RWPE2 (cell line): ENCODE measurements at places on chromosomes 1 and 21.

DNA sequence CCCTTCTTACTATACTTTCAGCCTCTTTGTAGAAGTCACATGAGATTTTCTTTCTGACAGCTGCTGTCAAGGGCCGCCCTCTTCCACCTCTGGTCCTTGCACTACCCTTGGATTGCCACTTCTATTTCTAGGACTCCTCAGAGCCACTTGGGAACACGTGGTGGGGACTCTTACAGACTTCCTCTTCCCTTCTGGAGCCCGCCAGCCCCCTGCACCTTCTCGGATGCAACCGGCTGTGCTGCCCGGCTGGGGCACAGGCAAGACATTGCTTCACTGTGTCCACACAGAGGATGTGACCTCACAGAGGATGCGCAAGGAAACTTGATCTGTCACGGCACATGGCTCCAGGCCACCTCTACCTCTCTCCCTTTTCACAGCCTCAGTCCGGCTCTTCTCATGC is 2.4 kb upstream of the IKBKE start:
- no peak for DNase-seq

DNA sequence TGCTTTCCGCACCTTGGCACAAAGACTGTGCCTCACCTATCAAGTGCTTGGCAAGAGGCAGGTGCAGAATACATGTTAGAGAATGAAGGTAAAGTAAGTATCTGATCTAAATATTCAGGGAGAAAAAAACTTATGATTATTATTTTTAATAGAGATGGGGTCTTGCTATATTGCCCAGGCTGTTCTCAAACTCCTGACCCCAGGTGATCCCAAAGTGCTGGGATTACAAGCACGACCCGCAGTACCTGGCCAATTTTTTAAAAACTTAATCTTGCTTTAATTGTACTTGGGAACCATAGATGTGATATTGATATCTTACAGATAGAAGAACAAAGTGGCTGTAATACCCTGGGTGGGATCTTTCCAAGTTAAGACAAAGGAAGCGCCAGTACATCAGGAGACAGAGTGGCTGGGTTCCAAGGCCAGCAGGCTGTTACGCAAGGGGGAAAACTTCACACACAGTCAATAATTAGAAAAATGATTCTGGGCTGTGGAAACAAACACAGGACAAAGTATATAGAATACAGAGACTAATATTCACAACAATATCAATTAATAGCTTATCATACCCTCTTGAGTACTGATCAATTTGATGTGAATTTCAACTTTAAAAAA is 58.6 kb upstream of the ATP1A1 start:
- no peak for DNase-seq

DNA sequence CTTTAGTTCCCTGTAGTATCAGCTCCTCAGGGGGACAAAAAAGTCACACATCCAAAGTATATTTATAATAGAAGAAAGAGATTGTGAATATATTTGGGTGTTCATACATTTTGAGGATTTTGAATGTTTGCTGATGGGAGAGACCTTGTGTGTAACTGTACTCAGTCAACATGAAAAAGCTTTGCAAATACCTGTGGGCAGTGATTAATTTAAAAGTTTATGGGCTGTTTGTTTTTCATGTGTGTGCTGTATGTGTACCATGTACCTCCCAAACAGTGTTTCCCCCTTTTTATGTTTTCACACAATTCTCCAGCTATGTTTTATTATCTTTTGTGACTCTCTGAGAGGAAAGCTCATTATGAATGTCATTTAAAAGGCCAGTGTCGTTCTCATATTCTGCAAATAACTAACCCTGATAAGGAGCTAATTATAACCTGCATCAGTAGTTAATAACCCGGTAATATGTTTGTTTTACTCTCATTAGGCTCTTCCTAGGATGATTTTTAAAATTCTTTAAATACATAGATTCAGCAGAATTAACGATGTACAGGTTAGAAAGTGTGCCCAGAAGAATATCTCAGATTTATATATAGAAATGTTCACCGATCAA is 271.5 kb downstream of the NFIA start:
- DNase-seq = no peak

DNA sequence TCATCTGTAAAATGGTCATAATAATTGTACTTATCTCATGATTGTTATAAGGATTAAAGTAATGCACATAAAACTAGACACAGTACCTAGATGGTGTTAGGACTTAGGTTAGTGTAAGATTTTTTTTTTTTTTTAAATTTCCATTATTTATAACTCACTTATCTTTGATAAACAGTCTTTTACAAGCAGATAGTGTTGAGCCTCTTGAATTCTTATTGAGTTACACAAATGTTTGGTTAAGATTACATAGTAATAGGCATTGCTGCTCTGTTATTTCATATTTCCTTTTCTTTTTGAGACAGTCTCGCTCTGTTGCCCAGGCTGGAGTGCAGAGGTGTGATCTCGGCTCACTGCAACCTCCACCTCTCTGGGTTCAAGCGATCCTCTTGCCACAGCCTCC is 15.4 kb downstream of the MRPS6 start:
- no peak for DNase-seq

DNA sequence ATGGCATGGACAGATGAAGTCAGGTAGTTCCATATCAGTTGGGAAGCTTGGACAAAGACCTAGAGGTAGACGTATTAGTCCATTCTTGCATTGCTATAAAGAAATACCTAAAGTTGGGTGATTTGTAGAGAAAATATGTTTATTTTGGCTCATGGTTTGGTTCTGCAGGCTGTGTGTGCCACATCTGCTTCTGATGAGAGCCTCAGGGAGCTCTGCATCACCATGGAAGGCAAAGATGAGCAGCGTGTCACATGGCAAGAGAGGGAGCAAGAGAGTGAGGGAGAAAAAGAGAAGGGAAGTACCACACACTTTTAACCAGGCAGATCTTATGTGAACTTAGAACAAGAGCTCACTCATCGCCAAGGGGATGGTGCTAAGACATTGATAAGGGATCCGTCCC is 9.0 kb downstream of the TSACC start:
- no peak for DNase-seq

DNA sequence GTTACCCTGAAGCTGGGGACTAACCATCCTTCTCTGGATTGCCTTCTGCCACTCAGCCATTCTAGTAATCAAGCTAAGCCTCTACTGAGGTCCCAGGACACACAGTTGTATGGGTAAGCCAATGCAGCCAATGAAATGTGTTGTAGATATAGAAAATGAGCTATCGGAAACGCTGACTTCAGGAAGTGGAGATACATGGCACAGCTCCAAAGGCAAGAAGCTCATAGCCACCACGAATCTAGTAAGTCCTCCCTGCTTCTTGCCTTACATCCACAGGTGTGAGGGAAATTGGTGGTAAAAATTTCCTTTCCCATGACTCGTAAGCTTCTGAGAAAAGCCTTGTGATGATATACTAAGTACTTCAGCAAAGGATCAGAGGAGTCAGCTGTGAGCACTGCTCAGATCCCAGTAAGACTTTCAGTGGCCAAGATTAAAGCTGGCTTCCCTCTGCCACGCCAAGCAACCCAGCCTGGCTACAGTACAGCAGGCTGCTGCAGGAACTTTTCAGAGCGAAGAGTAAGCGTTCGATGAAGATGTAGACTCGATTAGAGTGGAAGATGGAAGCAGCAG is 117.7 kb downstream of the SIM2 start:
- no peak for DNase-seq

- peak; percentile 70 for DNase-seq
Measured at GRCh38 chr1:150578272-150579109, 919 bp downstream of the MCL1 start.

- no peak for DNase-seq
Measured at GRCh38 chr1:211210965-211211364, 48.2 kb upstream of the RCOR3 start.

GRCh38 chr1:94160811-94161210 is 39.9 kb upstream of the ABCA4 start:
- DNase-seq = no peak

DNA sequence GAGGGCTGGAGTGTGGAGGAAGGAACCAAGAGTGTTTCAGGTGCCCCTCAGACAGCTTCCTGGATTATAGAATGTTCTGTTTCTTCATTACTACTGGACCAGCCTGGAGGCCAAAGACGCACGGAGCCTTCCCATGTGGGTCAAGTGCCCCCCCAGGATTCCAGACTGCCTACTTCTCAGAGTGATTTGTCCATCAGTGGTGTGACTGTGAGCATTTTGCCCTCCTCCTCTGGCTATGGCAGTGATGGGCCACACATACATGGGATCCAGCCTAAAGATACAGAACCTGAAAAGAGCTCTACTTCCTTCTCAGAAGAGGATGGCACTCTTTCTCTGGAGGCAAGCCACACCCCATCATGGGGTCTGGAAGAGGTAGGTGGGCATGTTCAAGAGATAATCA is 64.9 kb downstream of the MACF1 start:
- no peak for DNase-seq

DNA sequence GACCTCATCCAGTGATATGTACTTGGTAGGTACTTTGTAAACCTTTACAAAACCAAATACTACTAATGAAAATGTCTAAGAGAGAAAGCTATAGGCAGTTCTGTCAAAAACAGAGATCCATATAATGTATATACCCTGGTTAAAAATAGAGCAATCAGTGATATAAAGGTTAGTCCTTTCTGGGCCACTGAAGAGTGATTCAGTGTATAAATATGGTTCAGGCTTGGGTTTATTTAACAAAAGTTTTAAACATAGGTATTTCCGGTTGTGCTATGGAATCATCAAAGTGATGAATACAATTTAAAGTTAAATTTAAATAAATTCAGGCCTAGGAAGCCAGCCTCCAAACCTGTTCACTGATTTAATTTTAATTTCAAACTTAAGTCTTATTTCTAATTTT is 108.4 kb upstream of the DMRTA2 start:
- DNase-seq = no peak

DNA sequence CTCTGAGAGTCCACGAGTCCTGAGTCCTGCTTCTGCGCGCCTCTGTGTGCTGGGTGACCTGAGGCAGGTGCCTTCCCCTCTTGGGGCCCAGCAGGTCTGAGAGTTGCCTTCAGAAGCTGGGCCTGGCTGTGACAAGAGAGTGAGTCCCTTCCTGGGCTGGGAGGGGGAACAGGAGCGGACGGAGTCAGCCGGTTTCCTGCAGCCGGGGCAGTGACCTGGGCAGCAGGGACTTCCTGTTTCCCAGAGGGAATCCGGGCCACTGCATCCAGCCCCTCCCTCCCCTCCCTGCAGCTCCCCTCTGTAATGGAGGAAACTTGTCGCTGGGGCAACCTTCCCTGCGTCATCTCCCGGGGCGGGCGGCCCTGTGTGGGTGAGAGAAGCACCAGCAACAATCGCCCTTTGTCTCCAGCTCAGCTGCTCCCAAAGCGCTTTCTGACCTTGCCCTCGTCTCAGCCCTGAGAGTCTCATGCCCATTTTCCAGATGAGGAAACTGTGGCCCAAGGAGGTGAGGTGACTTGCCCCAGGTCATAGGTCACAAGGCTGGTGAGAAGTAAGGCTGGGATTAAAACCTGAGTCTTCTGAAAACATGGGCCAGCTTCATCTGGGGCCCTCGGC is 61.1 kb downstream of the SDC3 start:
- DNase-seq = no peak
